RCC 7860 (cell line): ENCODE measurements at places on chromosomes 11 and 22.

DNA sequence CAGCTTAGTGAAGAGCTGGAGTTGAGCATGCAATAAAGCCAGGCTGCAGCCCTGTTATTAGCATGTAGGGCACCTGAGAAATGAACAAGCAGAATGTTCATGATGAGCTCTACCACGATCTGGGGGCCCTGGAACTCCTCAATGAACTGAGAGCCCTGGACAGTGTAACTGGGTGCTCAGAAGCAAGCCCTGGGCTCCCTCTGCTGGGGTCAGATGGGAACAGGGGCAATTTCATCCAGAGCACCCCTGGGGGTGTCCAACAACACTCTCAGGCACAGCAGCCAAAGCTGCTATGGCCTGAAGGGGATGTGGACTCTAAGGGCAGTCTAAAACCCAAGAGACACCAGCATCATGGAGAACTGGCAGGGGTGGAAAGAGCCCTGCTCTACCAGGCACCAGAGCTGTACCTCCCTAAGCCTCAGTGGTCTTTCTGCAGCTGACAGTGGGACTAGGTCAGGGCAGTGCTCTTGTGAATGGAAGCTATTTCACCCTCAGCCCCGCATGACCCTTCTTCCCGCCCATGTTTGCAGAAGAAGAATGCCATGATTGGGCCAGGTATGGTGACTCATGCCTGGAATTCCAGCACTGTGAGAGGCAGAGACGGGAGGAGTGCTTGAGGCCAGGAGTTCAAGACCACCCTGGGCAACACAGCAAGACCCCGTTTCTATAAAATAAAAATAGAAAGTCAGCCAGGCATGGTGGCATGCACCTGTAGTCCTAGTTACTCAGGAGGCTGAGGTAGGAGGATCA lies 28.9 kb downstream of the THOC5 start:
- DNase-seq, result peak; percentile 10

DNA sequence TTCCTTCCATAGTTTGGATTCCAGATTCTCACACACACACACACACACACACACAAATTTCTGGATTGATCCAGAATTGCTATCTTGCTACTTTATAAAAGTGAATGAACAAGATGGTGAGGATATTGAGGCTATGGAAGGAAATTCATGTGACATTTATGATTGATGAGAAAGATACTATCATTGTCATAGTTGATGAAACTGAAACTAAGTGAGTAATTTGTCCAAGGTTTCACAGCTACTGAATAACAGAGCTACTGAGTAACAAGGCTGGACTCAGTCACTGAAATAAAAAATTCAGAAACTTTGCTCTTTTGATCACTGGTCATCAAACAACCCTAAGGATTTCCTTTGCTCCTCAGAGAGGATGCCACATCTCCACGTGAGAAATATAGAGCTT lies 16.2 kb downstream of the OR5D16 start:
- no peak for DNase-seq

DNA sequence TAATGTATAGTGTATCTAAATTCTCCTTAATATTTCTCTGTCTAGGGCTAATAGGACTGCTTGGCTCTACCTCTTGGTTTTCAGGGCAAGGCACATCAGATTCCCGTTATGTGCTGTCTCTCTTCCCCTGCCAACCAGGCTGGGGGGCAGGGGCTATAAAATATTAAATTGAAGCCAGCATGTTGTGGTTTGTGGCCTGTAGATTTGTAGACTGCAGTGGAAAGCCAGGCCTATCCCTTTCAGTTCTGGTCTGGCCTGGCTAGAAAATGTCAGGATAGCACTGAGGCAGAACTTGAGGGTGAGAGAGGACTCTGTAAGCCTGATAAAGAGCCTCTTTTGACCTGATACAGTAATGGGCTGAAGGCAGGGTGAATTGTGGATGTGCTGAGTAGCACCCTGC lies 14.4 kb upstream of the GRK2 start:
- no peak for DNase-seq

- DNase-seq, result peak; percentile 14
Measured at GRCh38 chr11:34840736-34841386, 75.3 kb downstream of the APIP start.

DNA sequence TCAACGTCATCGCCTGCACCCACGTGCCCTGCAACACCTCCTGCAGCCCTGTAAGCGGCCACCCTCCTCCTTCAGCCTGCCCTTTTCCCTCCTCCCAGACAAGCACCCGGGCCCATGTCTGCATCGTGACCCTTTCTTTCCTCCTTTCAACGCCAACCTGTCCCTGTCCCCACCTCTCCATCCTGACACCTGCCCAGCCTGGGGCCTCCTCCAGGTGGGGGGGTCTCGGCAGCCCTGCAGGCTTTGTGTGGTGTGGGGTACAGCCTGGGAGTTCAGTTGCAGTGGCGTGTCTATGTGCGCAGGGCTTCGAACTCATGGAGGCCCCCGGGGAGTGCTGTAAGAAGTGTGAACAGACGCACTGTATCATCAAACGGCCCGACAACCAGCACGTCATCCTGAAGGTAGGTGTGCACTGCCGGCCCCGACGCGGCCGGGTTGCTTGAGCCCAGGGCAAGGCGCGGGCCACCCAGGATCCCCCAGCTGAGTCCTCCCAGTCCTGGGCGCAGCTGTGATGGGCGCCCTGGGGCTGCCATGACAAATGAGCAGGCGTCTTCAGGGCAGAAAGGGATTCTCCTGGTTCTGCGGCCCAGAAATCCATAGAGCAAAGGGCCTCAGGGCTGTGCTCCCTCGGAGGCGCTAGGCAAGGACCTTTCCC lies 33.7 kb downstream of the MUC2 start:
- no peak for DNase-seq

GRCh38 chr11:45267052-45267451 lies 19.1 kb downstream of the SYT13 start:
- DNase-seq, result peak; percentile 13

GRCh38 chr22:24433001-24433827 lies 5.8 kb downstream of the ADORA2A start:
- no peak for DNase-seq

DNA sequence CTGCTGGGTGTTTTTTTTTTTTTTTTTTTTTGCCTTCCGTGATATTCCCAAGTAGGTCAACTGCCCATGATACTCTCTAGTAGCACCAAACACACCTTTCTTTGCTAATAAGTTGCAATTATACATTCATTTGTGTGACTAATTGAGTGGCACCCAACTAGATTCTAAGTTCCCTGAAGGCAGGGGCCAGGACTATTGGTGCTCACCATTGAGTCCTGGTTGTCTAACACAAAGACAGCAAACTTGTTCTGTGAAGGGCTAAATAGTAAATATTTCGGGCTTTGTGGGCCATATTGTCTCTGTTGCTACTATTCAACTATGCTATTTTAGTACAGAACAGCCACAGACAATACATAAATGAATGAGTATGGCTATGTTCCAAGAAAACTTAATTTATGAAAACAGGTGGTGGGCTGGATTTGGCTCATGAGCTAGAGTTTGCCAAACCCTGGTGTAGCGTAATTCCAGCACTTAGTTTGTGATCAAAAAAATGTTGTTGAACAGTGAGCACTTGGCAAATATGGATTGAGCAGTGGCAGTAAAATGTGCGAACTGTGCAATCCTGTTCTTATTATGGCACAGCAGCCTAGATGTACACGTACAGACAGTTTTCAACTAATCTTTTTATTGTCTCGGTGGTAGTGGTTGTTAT lies 11.3 kb downstream of the ENDOD1 start:
- DNase-seq, result no peak

DNA sequence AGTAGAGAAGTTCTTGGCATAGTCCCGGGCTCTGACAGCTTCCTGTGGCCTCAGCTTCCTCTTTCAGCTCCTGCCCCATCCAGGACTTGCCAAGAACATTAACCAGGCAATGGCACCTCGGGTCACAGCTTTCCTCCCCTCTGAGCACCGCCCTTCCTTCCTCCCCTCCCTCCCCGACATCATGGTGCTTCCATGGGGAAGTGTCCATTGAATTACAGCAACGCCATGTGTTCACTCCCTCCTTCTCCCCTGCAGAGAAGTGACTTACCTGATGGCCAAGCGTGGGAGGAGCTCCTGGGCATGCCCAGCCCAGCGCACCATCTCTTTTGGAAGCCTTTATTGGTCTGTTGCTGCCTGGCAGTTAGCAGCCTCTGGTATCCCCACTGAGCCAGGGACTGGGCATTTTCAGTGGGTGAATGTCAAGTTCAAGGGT lies 25.8 kb upstream of the DAGLA start:
- no peak for DNase-seq

DNA sequence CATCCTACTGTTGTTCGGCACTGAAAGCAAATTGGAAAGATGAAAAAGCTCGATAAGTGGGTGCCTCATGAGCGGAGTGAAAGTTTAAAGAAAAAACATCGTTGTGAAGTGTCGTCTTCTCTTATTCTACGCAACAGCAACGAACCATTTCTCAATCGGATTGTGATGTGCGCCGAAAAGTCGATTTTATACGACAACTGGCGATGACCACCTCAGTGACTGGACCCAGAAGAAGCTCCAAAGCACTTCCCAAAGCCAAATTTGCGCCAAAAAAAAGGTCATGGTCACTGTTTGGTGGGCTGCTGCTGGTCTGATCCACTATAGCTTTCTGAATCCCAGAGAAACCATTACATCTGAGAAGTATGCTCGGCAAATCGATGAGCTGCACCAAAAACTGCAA lies 58.4 kb upstream of the FBXO3 start:
- no peak for DNase-seq
